Neural crest cell (in vitro differentiated cells): ENCODE measurements at places on chromosomes 3 and 15. TPM values are rescaled to one million over a fixed set of nuclear protein-coding genes. Genes with fewer than 3 reads are reported as not detected.

DNA sequence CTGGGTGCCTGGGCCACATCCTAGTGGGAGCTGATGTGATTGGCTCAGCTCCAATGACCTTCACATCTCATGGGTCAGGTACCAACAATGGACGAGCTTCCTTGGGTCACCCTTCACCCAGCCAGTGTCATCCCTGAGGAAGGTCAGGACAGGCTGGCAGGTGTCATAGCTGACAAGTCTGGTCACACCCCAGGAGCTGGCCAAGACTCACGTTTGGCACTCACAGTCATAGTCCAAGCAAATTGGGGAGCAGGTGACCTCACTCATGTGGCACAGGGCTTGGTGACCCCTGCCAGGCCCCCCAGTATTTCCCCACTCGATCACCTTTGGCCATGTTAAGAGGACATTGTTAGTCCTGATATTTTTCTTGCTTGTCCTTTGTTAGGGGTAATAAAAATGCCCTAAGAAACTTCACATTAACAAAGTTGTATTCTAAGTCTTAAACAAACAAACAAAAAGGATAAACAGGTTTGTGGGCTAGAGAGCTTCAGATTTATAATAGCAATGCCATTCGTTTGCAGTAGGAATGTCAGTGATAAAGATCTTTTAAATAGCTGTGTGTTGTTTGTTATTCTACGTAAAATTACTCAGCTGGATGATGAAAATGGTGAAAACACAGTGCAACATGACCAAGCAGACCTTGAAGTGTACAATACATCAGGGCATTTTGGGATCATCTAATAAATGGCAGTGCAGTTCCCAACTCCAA lies 79.5 kb upstream of the POMGNT2 start:
- DNase-seq: no peak

DNA sequence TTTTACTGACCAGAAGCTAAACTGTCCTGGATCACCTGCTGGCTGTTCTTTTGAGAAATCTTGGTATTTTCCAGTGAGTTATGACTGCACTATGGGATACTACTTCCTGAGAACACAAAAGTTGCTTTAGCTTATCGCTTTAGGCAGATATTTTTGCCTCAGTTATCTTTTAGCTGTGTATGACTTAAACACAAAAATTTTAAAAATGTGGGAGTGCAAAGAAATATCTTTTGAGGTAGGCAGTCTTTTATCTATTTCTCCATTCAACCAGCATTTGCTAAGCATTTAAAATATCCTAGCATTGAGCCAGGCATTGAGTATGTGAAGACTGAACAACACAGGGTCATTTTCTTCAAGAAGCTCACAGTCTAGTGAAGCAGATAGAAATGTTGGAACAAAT lies 981.9 kb downstream of the FHIT start:
- no peak for DNase-seq

- DNase-seq: no peak
Observed at GRCh38 chr3:183449791-183450190, 21.4 kb upstream of the MCF2L2 start.

- DNase-seq: no peak
Observed at GRCh38 chr3:66075281-66075680, 36.6 kb upstream of the MAGI1 start.

DNA sequence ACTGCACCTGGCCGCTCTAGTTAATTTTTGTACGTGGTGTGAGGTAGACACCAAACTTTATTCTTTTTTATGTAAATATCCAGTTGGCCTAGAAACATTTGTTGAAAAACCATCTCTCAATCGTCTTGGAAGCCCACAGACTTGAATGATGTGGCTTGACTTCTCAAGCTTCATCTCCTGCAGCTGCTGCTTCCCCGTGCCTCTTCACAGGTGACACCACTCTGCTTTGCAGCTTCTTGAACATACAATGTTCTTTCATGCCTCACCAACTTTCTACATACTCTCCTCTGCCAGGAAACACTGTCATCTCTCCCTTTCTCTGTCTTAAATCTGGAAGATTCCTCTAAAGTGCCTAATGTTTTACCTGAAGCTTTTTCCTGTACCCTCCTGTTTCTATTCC lies 35.6 kb downstream of the MAP6D1 start:
- DNase-seq: no peak

- no peak for DNase-seq
Observed at GRCh38 chr3:144516589-144516988, 545.0 kb downstream of the DIPK2A start.

DNA sequence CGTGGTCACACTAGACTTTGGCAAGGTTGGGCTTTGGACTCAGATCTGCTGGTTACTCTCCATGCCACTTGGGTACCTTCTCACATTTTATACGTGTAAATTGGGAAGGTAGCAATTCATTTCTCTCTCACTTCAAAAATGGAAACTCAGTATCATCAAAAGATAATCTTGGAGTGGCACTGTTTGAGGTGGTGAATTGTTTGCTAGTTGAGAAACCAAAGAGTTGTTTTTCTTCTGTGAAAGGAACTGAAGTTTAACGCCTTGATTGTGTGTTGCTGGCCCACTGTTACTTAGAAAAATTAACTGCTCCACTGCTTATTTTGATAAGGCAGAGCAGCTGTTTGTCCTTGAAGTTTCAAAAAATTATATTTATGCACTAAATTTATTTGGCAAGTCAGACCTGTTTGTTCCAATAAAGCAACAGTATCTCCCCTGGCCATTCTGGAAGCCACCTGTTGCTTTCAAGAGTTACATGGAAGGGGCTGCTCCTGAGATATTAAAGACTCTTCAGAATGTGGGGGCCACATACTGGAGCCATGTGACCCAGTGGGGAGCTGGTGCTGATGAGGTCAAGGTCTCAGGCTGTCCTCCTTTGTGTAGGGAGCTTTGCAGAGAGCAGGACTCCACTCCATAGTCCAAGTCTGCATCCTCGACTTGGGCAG lies 16.2 kb downstream of the PLCL2 start:
- DNase-seq: no peak

GRCh38 chr15:72141171-72142084 lies 23.2 kb downstream of the SENP8 start:
- DNase-seq: no peak

DNA sequence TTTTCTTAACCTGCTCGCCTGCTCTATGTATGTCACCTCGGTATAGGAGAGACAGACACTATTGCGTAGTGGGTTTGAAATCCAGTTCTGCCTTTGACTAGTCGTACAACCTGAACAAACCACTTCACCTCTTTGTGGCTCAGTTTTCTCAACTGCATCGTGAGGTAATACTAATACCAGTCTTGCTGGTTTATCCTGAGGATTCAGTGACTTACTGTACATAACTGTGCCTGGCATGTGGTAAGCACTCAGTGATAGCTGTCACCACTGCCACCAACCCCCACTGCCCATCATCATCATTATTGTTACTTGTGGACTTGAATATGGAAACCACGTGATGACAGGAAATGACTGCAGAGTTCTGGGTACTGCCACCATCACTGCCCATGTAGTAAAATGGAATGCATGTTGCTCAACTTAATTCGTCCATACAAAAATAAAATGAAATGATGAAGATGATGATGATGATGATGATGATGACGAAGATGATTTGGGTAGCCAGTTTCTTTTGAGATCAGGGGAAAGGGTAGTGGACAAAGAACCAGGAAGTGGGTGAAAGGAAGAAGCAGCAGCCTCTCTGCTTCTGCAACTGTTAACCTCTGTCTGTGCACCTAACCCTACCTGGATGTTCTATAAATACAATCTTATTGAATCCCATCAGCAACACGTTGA lies 228.1 kb downstream of the FEZF2 start:
- no peak for DNase-seq

DNA sequence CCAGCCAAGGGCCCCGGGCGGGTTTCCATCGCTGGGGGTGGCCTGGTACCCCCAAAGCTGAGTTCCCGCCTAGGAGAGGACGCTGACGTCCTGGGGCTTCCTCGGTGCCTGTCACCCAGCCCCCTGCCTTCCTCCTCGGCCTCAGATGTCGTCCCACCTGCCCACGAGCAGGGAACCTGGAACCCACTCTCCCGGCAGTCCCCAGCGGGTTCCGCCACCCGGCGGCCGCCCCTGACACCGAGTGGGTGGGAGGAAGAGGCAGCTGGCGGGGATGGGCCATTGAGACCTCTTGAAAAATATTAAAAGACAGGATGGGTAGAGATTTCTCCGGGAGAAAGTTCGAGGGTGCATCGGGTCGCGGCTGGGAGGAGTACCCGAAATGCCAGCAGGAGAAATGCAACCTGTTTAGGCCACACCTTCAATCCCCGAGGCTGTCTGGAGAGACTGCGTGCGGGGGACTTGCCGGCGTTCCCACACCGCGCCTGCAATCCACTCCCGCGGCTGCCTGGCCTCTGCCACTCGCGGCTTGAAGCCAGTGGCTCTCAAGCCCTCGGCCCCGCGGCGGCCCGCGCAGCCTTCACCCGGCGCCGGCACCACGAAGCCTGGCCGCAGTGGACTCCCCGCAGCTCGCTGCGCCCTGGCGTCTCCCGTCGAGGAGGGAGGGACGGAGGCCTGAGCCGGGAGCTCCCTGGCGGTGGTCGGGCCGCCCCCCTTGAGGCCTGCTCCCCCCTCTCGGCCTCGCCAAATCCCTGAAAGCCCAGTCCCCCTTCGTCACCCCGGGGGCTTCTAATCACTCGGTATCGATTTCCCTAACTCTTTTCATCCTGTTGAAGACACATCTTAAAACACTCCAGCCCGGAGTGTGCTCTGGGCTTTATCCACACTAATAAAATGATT lies 8.6 kb upstream of the NR2F2 start:
- peak; percentile 50 for DNase-seq

DNA sequence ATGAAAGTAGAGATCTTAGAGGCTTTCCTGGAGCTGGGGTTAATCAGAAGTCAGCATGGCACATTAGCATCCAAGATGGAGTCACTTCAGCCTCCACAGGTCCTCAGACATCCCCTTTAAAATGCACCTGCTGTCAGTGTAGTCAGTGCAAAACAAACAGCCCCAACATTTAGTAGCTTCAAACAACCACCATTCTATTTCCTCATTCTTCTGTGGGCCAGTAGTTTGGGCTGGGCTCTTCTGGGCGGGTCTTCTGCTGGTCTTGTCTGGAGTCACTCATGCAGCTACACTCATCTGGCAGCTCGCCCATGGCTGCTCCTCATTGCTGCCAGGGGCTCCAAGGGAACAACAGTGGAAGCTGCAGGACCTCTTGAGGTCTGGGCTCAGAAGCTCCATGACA lies 99.9 kb downstream of the TLE3 start:
- DNase-seq: no peak

DNA sequence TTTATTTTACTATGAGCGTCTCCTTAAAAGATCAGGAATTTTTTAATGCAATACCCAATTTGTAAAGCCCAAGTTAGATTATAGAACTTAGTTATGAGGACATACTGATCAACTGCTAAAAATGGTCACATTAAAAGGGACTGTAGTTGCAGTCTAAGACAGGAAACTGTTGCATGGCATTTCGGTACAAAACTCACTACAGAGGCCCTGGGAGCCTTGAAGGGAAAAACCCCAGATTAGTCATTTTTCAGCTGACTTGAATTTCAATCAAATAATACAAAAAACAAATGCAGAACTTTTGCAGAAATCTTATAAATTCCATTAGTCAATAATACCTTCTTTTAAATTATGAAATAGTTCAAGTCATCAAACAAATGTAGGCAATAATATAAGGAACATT lies 6.9 kb upstream of the PTX3 start:
- DNase-seq: no peak

GRCh38 chr3:13106308-13107001 lies 33.2 kb upstream of the IQSEC1 start:
- no peak for DNase-seq

GRCh38 chr3:108036401-108036800 lies 54.4 kb downstream of the CD47 start:
- no peak for DNase-seq

VGLL3 gene
- total RNA-seq: 3.2 and 6.1 TPM in 2 replicates

STAB1 gene
- total RNA-seq: 0.11 and 0.16 TPM in 2 replicates

IL1RAP gene
- total RNA-seq: 4.4 and 5.4 TPM in 2 replicates

CPN2 gene
- total RNA-seq: not detected in 2 replicates

RASGRP1 gene
- 1.6 and 1.8 TPM in 2 replicates for total RNA-seq
